ENCODE measurements at places on chromosomes 13 and 19.

GRCh38 chr13:113801289-113801961 lies 42.4 kb downstream of the TMEM255B start:
- DNase-seq, result no peak

- DNase-seq, result no peak
Observed at GRCh38 chr19:6127716-6128335, 7.6 kb upstream of the ACSBG2 start.

GRCh38 chr13:43686557-43686956 lies 100.2 kb downstream of the ENOX1 start:
- no peak for DNase-seq

DNA sequence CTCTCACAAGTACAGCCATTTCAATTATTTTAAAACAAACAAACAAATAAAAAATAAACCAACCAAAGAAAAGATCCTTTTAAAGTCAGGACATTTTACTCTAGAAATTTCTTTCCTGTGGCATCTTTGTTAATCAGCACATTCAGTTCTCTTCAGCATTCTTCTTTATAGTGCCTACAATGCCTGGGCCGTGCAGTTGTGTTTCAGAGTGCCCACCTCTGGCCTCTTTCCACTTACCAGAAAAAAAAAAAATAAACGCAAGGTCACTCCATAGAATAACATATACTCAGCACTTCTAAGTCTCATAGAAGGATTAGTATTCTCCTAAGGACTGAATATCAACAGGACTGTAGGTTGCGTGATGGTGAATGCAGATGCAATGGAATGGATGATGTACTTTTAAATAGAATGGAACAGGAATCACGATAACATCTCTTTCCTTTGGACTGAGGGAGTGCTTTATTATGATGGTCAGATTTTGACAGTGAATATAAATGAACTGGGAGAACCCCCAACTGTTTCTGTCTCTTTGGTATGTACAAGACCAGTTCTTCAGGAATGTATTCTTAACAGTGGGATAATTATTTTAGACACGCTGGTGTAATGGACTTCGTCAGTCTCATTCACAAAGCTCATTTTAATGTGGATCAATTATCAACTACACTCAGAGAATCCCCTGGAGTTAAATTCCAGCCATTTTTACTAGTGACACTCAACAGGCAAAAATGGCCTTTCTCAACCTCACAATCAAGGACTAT lies 125.0 kb upstream of the NBEA start:
- DNase-seq, result no peak
